Small intestine (tissue), 16 donors: ENCODE measurements at places on chromosomes 5 and 9. TPM values are rescaled to one million over a fixed set of nuclear protein-coding genes. Genes with fewer than 3 reads are reported as not detected.

- DNase-seq, result no peak
These were observed 137.5 kb upstream of the DAP start for GRCh38 chr5:10898514-10898913.

GRCh38 chr9:92954049-92954861, 6.9 kb downstream of the FGD3 start:
- DNase-seq, result peak; percentile 68

The PCDHA1 gene
- polyA plus RNA-seq, result 0.43 TPM

GRCh38 chr9:131386281-131386680, 7.6 kb upstream of the PRRC2B start:
- DNase-seq, result no peak

GRCh38 chr5:171776770-171777759, 8.6 kb upstream of the SMIM23 start:
- DNase-seq, result no peak

The DDX4 gene
- polyA plus RNA-seq, result not detected

DNA sequence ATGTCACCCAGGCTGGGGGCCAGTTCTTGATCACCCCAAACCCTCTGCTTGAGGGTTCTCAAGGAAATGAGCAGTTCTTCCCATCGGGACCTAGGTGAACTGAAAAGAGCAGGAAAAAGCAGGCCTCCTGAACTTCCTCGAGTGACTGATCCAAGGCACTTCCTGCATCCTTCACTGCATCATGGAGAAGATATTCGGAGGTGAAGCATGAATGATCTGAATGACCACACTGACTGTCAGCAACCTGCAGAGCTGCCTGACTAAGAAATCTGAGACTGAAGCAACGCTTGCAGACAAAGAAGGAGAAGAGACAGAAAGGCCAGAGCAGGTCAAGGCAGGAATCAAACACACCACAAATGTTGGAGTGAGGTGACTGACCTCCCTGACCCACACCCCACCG, 420.2 kb downstream of the AGTPBP1 start:
- no peak for DNase-seq

The SPINK1 gene
- polyA plus RNA-seq, result 258 TPM

The MEF2C gene
- 11.5 TPM for polyA plus RNA-seq

The PCDHA13 gene
- polyA plus RNA-seq, result 0.03 TPM

GRCh38 chr9:116566677-116567488, 120.2 kb upstream of the TRIM32 start:
- DNase-seq, result peak; percentile 90

DNA sequence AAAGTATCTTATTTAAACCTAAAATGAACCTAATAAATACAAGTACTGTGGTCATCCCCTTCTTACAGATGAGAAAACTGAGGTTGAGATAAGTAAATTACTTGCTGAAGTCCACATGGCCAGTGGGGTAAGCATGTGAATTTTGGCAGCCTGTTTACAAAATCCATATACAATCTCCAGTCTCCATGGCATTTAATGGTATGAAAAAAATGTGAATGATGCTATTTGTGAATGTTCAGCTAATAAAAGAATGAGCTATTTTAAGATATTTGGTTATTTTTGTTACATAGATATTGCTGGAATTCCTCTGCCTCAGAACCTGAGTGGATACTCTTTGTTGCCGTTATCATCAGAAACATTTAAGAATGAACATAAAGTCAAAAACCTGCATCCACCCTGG, 19.3 kb upstream of the GPR150 start:
- DNase-seq, result no peak

- peak; percentile 82 for DNase-seq
These were observed 72.9 kb downstream of the BAAT start for GRCh38 chr9:101311758-101312420.

- DNase-seq, result no peak
These were observed 220.1 kb downstream of the PRR16 start for GRCh38 chr5:120684213-120684612.

DNA sequence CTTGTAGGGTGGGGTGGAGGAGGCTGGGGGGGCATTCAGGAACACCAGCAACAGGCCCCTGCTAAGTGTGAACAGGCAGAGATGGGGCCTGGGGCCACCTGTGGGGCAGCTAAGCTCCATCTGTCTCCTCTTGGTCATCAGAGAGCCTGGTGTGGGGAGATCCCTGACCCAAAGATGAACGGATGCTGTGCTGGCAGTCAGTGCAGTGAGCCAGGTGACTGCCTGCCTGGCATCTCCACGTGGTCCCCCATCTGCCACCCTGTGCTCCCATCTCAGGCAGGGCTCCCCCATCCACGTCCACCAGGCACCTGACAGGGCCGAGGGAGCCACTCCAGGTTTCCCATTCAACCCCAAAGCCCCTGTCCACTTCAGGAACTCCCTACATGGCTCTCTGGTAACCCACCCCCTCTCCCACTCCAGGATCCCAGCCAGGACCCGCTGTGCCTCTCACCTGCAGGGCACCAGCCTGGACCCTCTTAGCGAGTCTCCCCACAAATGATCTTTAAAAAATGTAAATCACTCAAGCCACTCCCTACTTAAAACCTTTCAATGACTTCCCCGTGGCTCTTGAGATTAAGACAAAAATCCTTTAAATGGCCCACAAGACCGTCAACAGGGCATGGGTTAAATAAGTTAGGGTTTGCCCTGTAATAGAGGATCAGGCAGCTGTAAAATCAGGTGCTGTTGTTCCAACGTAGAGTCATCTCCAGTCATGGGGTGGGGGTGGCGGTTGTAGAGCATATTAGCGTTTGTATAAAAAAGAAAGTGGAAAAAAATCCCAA, 60.8 kb downstream of the LMX1B start:
- DNase-seq, result no peak

The WDR41 gene
- 26.5 TPM for polyA plus RNA-seq

The SPARC gene
- polyA plus RNA-seq, result 487 TPM

DNA sequence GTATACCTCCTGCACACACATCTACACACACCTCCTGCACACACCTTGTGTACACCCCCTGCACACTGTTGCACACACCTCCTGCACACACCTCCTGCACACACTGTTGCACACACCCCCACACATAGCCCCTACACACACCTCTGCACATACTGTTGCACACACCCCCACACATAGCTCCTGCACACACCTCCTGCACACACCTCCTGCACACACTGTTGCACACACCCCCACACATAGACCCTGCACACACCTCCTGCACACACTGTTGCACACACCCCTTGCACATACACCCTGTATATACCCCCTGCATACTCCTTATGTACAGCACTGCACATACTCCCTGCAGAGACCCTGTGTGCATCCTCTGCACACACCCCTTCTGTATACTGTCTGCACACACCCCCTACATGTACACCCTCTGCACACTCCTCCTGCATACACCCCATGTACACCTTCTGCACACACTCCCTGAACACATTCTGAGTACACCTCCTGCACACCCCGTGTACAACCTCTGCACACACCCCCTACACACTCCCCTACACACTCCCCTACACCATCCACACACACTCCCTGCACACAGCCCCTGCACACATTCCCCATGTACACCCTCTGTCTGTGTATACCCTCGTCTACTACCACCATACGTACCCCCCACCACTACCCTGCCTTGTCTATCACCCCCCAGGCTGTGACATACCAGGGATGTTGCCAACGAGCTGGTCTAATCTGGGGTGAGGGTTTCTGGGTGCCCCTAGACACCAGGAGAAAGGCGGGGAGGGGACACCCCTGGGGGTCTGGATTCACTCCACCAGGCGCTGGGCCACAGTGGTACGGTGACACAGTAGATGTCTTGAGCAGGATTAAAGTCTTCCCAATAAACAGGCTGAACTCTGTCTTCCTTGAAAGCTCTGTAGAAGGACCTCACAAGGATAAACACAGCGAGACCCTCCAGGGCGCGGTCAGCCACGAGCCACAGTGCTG, 1.1 kb upstream of the CEP72 start:
- DNase-seq, result no peak

DNA sequence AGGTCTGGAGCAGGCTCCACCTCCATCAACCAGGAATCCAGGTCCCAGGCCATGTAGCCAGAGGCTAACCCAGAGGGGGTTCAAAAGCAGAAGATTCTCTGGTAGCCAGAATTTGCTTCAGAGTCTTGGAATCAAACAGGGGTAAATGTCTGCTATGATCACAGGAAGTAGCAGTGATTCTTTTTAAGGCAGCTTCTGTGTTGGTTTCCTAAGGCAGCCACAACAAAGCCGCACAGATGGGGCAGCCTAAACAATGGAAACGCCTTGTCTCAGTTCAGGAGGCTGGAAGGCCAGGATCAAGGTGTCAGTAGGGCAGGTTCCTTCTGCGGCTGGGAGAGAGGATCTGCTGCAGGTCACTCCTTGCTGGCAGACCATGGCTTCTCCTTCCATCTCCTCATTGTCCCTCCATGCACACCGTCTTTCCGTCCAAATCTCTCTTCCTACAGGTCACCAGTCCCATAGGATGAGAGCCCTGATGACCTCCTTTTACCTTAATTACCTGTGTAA, 167.3 kb downstream of the ROR2 start:
- DNase-seq, result no peak

- no peak for DNase-seq
These were observed 24.8 kb upstream of the LOX start for GRCh38 chr5:122102825-122103224.

The PCDHGB1 gene
- 0.21 TPM for polyA plus RNA-seq
